ENCODE measurements at places on chromosomes 5 and 9.

- no peak for DNase-seq
Measured at GRCh38 chr9:87702921-87703320, 23.0 kb upstream of the CTSL start.

GRCh38 chr5:16866273-16866672, 69.8 kb downstream of the MYO10 start:
- DNase-seq: no peak

DNA sequence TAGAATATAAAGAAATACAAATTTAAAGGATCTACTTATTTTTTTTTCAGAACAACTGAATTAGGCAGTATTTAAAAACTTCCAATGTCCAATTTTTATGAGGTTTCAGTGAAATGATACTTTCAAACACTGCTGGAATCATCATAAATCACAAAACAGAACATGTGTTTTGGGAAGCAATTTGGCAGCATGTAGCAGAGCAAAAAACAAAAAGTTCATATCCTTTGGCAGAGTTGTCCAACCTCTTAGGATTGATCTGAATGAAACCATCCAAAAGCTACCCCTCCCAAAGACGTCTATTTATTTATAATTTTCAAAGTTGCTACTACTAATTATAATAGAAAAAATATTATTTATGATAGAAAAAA, 192.4 kb upstream of the PUM3 start:
- no peak for DNase-seq

DNA sequence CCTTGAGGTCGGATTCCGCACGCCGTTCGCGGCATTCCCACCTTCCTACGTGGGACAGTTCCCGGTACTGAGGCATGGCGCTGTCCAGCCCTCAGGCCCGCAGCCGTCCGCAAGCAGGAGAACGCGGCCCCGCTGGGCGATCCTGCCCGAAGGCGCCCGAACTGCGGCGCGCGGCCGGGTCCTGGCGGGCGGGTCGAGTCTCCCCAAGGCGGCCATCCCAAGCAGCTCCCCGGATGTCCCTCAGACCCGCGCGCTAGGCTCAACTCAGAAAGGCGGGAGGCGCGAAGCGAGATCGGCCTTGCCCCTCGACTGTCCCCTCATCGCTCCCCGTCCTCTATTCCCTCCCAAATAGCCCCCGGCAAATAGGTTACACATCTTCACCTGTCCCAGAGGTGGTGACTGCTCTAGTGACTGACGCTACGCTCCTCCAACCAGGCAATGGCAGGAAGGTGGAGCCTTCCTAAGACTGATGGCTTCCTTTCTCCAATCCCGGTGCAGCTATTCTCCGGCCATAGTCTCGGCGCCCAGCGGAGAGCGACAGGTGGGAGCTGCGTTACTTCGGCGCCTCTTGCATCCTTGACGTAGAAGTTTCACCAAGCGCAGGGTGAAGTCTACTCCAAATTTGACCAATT, 787 bp upstream of the ANKHD1 start:
- DNase-seq: peak; percentile 94

GRCh38 chr9:124399968-124400940, 15.0 kb downstream of the PSMB7 start:
- DNase-seq: no peak

- DNase-seq: no peak
Measured at GRCh38 chr9:133057006-133057405, 4.8 kb upstream of the CEL start.

- no peak for DNase-seq
Measured at GRCh38 chr5:138909734-138910133, 34.6 kb upstream of the LRRTM2 start.

DNA sequence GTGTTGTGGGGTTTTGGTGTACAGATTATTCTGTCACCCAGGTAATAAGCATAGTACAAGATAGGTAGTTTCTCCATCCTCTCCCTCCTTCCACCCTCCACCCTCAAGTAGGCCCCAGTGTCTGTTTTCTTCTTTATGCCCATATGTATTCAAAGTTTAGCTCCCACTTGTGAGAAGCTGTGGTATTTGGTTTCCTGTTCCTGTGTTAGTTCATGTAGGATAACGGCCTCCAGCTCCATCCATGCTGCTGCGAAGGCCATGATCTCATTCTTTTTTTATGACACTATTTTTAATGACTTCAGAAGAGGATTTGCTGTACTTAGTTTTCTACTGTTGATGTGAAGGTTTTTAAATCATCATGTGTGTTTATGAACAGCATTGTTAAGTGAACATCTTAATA, 11.9 kb downstream of the CCDC180 start:
- no peak for DNase-seq

DNA sequence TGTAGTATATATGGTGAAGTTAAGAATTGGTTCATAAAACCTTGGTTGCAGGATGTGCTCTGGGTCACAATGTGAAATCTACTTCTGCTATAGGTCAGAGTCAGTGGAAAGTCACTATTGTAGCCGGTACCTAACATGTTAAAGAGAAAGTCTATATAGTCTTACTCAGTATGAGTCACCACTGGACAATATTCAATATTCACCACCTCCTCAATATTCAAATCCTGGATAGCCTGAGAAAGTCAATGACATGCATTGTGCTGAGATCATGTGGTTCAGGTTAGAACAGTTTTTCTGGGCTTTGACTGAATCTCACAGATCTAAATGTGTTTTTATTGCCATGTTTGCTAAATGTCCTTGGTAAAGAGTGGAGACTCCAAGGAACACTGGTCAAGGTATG, 108.8 kb downstream of the HMHB1 start:
- DNase-seq: no peak

DNA sequence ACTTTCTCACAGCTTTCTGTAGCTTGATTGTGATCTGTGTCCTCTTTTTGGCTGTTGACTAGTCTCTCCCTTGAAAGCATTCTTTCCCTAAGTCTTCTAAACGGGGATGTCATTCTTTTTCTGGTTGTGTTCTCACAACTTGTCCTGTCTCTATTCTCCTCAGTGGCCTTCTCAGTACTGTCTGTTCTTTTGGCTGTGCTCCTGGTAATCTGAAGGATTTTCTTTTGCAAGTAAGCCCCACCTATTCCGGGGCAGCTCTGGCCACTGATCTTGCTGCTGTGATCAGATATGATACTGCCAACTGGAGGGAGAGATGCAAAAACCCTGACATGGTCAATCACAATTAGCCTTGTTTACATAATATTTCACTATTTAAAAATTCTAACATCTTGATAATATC, 172.2 kb downstream of the CDC42SE2 start:
- DNase-seq: no peak

DNA sequence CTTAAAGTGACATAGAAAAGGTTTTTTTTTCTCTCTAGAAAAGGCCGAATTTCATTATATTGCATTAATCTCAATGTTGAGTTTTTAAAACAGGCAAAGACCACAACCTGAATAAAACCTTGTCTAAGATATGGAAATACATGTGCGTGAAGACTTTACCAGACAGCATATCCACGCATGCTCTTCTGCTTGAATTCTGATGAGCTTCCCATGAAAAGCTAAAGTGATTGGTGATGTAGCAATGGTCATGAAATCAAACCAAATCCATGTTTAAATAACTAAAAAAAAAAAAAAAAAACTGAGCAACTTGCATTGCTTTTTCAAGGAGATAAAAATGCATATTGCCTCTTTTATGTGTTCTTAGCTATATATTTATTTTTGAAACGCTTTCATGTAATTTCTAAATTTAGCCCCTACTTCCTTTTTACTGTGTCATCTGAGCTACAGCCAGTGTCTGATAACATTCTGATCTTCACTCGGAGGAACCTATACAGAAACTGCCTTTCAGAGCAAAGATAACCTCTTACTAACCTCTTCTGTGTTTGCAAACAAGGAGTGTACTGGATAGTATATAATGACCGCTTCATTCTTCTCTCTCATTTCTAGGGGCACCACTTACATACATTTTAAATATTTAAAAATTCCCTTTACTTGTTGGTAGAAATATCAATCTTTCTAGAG, 179.1 kb upstream of the GNA14 start:
- DNase-seq: no peak

- DNase-seq: no peak
Measured at GRCh38 chr5:96125231-96125891, 163.7 kb upstream of the ELL2 start.

DNA sequence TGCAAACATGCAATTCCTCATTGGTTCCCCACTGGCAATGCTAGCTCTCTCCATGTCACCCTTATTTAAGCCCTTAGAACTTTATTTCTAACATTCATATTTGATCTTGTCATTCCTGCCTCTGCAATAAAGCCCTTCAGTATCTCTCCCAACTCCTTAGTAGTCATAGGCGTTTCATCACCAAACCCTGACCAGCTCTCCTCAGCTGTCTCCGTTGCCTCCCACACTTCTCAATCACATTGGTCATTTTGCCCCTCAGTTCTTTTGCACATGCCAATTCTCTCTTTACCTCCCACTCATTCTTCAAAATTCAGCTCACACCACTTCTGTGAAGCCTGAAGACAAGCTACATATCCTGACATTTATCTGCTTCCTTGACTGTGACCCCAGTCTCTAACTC, 2.8 kb upstream of the RUSC2 start:
- no peak for DNase-seq

DNA sequence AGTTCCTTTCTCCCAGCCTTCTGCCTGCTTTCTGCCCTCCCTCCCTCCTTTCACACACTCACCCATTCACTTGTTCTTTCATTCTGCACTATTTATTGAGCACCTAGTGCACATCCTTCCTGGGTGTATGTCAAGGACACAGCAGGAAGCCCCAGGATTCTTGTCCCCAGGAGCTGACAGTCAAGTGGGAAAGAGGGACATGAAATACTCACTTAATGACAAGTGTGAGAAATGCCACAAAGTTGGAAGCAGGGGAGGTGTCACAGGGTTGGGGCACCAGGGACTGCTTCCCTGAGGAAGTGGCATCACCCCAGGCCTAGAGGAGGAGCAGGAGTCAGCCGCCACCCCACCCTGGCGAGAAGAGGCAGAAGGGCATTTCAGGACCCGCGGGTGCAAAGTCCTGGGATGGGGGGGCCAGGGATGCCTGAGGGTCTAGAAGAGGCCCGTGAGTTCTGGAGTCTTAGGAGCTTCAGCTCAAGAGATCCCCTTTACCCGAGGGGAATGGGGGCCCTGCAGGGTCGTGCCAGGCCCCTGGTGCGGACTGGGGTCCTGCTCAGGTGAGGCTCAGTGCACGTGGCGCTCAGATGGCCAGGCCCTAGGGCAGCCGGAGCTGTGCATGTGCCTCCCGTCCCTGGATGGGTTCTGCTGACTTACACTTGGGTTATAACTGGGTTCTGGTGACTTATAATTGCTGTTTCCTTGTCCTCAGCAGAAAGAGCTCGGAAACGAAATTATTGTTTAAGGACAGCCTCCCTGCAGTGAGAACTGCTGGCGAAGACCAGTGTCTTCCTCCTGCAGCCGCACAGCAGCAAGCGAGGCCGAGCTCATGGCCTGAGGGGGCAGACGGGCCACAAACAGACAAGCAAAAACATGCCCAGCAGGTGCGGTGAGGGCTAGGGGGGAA, 16.9 kb upstream of the LAMC3 start:
- no peak for DNase-seq

DNA sequence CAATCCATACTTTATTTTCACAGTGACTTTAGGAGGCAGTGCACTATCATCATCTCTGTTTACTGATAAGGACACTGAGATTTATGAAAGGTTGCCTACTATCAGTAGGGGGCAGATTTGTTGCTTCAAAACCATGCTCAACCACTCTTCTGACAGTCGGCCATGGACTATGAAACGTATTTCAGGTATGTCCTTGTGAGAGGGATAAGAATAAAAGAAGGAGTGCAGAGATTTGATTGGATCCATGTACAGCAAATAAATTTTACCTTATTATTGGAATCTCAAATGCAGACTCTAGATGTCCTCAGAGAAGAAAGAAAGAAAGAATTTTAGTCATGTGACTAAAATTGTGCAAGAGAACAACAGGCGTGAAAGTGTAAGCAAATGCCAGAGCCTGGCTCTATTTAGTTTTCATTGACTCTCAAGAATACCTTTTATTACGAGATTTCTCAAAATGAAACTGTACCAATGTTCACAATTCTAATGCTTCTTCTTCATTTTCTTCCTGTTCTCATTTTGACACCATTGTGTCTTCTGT, 296.6 kb upstream of the RASA1 start:
- no peak for DNase-seq

DNA sequence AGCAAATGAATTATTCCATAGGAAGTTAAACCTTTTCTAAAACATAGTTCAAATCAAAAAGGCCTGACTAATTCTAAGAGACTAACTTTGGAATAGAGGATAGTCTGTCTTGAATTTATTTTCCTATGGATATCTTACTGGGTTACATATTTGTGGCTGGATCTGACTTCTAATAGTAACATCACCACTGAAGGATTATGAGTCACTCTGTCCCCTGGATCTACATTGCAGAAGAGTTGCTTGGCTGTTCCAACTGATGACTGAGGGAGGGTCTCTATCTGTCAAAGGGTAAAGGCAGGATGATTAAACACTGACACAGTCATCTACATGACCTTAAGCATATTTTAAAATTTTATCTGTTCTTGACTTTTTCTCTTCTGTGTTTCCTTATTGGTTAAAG, 119.6 kb upstream of the FST start:
- DNase-seq: peak; percentile 37

DNA sequence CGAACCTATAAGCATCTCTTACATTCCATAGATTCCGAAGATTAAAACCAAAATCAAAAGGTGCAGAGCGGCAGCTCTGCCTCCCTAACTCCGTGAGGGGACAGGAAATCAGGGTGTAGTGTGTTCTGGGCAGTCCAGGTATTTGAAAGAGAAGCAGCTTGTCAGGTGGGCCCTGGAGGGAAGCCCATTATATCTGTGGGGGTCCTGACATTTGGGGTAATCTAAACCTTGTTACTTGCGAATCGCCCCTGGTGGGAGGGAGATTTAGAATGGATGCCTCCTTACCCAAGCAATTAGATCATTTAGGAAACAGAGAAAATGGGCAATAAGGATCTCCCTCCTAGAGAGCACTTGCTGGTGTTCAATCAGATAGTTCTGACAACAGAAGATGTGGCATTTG, 126.9 kb downstream of the EFNA5 start:
- no peak for DNase-seq

- no peak for DNase-seq
Measured at GRCh38 chr5:158756871-158757270, 342.8 kb downstream of the EBF1 start.

DNA sequence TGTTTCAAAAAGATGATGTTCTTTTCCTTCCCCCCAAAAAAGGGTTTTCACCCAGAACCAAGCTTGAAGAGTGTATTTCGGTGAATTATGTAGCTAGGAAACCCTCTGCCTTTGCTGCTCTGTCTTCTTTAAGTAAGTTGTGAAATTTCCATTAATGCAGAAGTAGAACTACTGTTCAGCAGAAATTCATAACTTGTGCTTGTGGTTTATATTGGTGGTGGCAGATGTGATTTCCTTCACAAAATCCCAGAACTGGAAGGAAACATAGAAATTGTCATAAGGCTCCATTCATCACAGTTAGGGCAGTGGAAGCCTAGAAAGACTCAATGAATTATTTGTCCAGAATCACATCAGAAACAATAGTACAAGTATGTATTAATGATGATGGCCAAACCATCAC, 42.1 kb upstream of the DAB2 start:
- DNase-seq: no peak

All from hepatic stellate cell (primary cell).